ENCODE measurements at places on chromosomes 7 and 10.

DNA sequence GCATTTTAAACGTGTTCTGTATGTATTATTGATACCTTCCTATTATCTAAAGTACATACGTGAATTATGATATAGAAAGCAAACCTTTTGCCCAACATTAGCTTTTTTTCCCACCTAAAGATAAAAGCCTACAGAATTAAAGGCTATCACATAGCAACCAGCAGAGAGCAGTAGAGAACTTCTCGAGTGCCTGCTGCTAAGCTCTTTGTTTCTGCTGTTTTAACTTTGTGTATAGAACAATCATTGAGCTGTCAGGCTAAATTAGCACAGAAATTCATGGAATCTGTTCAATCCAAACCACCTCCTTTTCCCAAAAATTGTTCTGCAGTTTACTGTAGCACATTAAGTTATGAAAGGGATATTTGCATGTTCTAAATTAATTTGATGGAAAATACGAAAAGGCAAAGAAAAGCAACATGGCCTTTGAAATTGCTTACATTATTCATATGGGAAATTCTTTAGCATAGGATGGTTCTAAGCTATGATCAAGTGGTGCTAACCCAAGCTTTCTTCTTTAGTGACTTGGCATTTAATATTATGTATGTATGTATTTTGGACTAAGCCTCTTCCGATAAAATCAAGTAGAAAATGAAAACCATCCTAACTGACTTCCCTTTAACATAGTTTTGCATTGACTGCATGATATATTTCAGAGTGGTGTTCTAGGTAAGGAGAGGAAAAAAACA lies 1288.5 kb downstream of the GATA3 start:
- DNase-seq, result peak; percentile 31

DNA sequence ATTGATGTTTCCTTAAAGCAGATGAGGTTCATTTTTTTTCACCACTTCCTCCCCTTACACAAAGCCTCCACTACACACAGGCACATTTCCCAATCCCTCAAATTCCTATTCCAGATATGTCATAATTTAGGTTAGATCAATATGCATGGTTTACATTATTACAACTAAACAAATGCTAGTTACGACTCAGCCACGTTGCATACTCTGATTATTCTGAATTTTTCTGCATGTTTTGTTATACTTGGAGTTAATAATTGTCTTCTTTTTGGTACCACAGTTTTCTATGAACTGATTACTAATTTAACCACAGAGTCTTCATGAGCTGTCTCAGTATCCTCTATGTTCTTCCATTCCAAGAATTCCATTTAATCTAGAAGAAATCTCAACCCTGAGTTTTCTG lies 4.4 kb upstream of the BICC1 start:
- DNase-seq, result no peak

DNA sequence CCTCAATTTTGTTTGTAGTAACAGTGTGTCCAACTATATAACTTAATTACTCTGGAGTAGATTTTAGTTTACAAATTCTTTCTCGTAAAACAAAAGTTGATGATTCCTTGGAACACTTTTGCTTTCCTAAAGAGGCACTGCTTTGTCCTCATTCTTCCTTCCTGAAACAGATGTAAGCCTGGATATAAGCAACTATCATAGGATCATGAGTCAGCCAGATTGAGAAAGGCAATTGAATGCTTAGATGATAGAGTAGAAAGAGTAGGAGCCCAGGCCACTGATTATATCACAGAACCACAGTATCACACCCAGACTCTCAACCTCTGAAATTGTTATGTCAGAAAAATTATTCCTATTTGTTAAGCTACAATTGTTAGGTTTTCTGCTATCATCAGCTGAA lies 69.9 kb downstream of the TMEM106B start:
- peak; percentile 60 for DNase-seq

DNA sequence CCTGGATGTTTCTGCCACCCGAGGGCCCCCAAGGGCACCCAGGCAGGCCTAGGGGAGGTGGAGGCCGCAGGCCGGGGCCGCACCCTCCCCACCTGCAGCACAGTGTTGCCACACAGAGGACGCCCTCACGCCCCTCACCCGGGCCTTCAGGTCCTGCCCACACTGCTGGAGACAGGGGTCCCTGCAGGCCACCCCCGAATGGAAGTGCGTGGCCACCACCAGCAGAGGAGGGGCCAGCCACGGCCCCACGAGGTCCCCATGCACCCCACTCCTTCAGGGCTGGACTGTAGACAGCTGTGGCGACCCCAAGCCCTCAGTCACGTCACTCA lies 35.4 kb downstream of the ADAP1 start:
- DNase-seq, result no peak

- DNase-seq, result no peak
These were observed 7.6 kb downstream of the ATP5F1C start for GRCh38 chr10:7795605-7796004.

DNA sequence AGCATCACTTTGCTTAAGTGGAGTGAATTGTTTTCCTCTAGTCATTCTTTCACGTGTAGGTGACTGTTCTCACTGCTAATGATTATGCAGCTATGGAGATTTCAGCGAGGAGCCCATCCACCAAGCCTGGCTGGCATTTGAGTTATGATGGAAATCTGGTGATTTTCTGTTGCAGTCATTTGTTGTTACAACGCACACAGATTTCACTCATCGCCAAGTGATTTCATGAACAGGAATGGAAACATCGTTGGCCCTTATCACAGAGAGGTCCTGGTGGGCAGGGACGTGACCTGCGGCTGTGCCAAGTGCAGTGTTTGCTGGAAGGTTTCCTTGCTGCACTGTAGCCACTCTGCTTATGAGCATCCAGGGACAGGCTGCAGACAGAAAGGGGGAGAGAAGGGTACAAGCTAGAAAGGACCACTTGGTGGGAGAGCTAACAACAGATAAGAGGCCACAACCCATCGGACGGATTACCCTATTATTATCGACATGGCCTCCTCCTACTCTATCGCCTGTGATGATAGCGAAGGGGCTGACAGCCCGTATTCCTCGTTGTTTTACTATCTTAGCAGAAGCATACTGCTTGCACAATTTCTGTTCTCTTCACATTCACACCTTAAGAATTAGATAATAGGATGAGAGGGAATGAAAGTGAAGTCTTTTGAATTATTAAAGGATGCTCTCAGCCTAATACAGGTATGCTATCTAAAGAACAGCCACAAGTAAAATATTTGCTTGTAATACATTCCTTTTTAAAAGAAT lies 99.0 kb upstream of the PITRM1 start:
- no peak for DNase-seq

GRCh38 chr7:91089382-91089963 lies 174.8 kb upstream of the FZD1 start:
- peak; percentile 52 for DNase-seq

- DNase-seq, result no peak
These were observed 10.8 kb downstream of the ANXA11 start for GRCh38 chr10:80194373-80195045.

DNA sequence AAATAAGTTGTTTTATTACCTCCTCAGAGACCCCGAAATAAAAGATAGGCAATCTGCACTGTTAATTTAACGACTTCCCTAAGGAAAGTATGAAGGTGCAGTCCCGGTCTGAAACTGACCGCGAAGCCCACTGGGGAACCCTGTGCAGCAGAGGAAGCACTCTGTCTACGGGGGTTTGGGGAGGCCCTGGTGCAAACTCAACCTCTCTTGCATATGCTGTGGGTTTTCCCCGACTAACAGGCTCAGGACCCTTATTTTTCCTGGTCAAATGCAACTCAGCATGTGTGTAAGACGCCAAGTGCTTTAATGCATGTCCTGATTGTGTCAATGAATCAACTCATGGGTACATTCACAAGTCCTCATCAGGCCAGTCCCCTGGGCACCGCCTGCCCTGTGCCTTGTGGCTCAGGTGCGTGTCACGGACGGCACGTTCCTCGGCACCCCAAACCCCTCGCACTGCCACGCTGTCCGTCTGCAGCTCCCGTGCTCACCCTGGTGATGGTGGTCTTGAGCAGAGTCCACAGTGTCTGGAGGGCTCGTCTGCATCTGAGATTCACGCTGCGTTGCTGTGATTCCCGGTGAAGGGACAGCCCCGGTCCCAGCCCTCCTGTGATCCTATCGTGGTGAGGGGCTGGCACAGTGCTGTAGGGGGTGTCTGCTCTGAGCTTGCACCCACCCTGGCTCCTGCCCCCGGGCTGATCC lies 33.8 kb downstream of the JAKMIP3 start:
- no peak for DNase-seq

DNA sequence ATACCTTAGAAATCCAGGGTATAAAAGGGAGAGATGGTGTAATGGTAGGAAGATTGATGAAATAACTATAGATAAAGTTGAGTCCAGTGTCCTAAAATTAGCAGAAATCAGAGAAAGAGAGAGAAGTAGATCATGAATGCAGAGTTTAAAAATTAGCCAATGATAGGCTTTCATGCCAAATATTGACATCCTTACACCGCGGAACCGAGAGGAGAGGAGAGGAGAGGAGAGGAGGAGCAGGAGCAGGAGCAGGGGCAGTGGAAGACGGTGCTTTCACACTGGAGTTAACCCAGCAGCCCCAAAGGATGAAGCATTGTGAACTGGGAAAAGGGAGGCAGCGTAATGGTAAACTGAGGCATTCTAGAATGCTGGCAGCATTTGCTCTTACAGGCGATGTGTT lies 34.2 kb upstream of the LAMB4 start:
- DNase-seq, result no peak

- DNase-seq, result no peak
These were observed 40.7 kb upstream of the AP5Z1 start for GRCh38 chr7:4734587-4735345.

DNA sequence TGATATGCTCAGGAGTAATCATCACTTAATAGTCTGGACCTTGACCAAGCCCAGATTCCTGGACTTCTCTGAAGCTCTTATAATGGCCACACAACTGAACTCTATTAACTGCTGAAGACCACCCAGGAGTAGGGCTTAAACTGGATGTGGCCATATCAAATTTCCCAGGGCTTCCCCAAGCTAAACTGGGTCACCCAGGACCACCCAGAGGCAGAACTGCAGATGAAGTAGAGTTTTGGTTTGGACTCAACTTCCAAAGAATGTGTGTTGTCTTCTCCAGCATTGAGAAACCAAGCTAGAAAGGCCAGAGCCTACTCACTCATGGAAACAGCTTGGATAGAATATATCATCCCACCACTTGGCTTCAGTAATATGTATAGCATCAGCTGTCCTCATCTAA lies 358.2 kb upstream of the MEOX2 start:
- DNase-seq, result no peak

DNA sequence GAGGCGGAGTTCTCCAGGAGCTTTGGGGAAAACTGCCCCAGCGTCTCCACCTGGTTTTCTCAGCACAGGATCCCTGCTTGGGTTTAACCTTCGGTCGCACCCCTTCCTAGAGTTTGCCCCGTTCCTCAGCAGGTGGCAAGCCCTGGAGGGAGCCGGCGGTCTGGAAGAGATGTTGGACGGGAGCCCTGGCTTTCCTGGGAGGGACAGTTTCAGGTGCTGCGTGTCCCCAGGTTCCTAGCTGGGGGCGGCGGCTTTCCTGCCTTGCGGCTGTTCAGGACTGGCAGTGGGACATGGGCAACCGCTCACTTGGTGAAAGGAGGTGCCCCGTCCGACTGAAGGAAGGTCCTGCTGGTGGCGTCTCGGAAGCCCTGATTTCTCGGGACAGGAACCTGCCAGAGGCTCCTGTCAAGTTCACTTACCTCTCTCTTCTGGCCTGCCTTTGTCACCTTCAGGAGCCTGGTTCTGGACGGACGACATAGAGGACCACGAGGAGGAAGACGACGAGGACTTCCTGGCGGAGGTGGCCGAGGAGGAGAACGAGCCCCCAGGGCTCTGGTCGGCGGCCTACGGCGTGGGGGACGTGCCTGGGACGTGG lies 14.8 kb downstream of the ZNF316 start:
- DNase-seq, result no peak
